ENCODE measurements at places on chromosomes 5 and 9.

DNA sequence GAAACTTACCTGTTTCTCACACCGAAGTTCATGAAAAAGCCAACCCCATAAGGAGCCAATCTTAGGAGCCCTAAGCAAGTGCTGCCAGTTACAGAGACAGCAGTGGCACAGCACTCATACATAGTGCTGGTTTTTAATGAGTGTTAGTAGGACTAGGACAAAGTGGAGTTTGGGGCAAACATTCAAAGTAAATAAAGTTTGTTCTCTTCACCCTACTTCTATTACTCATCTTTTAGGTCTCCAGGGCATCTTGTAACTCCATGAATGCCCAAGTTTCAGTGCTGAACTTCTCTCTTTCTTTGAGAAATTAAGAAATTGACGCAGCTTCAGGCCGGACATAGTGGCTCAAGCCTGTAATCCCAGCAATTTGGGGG lies 584.7 kb downstream of the EBF1 start:
- no peak for DNase-seq

- DNase-seq = peak; percentile 35
These were observed 76.8 kb downstream of the PIK3R1 start for GRCh38 chr5:68292316-68292715.

DNA sequence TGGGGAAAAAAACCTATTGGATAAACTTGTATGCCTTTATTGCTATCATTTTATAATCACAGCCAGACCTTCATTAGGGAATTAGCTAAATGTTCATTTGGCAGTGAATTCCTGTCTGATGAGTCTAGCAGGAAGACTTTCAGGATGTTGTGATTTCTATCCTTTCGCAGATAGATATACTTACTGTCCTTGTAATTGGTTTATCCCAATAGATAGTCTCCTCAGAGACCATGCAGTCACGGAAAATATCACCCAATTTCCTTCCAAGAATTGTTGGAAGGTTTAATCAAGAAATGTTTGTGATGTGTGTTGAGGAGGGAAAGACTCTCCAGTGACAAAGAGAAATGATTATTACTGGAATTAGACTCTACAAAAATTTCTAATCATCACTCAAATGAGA lies 1937.9 kb upstream of the WWC1 start:
- no peak for DNase-seq

- DNase-seq = peak; percentile 23
These were observed 135.0 kb downstream of the STK32A start for GRCh38 chr5:147369742-147370374.

- no peak for DNase-seq
These were observed 49.0 kb downstream of the TEX10 start for GRCh38 chr9:100303747-100304146.

GRCh38 chr5:35803191-35803651 lies 53.5 kb upstream of the IL7R start:
- DNase-seq = peak; percentile 81

GRCh38 chr9:93306081-93306480 lies 122.1 kb downstream of the WNK2 start:
- no peak for DNase-seq

GRCh38 chr9:29806937-29807618 lies 2233.8 kb upstream of the C9orf72 start:
- no peak for DNase-seq

- no peak for DNase-seq
These were observed 499 bp upstream of the FOXE1 start for GRCh38 chr9:97852399-97853055.

DNA sequence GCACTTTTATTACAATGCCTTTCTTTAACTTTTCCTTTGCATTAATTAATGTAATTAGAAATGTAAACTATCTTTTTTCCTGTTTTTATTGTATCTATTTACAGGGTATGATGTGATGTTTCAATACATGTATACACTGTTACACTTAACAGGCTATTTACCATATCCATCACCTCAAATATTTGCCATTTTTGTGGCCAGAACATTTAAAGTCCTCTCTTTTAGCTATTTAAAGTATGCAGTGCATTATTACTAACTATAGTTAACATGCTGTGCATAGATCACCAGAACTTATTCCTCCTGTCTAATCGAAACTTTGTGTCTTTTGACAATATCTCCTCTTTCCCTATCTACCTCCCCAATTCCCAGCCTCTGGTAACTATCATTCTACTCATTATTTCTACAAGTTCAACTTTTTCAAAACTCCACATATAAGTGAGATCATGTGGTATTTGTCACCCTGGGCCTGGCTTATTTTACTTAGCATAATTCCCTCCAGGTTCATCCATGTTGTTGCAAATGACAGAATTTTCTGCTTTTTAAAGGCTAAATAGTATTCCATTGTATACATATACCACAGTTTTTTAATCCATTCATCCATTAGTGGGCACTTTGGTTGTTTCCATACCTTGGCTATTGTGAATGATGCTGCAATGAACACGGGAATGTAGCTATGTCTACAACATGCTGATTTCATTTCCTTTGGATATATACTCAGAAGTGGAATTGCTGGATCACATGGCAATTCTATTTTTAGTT lies 32.8 kb downstream of the OR2K2 start:
- no peak for DNase-seq

DNA sequence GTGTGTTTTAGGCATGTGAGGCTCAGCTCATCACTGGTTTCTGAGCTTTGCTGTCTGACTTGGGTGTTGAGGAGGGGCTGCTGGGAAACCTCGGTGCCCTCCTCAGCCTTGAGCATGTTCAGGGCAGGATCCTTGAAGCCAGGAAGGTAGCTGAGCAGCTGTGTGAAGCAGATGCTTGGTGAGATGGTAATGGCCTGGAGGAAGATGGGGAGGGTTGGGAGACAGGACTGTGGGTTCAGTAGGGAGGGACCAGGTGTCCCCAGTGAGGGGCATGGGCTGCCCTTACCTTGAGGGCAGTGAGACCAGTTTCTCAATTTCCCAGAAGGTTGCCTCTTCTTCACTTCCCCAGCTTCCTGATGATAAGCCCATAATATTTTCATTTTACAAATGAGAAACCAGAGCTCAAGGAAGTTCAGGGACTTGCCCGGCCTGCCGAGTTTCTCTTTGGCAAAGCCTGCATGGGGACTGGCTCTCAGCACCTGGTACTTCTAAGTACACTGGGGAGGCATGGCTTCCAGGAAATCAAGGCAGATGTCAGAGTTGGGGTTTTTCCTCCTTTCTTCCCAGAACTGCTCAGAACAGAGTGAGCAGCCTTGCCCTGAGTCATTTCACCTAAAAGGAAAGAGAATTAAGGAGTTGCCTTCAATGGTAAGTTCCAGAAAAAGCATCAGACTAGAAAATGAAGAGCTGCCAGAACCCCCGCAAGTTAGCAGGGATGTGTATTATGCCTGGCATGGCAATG lies 225.7 kb downstream of the MAST4 start:
- no peak for DNase-seq

DNA sequence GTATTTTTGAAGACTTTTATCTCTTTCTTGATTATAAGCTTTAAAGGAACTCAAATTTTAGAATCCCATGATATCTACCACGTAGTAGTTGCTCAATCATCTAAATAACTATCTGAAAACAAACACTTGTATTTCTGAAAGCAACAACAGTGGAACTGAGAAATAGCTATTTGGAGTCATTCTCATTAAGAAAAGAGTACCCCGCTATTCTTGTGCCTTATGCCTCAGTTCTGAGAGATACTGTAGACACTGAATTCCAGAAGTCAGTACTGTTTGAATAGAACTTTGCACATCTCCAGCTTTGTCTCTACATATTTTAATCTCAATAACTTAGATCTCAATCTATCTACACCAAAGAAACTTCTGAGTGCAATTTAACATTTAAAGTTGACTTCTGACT lies 11.4 kb downstream of the CHD1 start:
- no peak for DNase-seq

- DNase-seq = no peak
These were observed 193.9 kb downstream of the SEC61B start for GRCh38 chr9:99416007-99416406.

GRCh38 chr5:50807661-50808060 lies 141.2 kb downstream of the PARP8 start:
- peak; percentile 65 for DNase-seq

DNA sequence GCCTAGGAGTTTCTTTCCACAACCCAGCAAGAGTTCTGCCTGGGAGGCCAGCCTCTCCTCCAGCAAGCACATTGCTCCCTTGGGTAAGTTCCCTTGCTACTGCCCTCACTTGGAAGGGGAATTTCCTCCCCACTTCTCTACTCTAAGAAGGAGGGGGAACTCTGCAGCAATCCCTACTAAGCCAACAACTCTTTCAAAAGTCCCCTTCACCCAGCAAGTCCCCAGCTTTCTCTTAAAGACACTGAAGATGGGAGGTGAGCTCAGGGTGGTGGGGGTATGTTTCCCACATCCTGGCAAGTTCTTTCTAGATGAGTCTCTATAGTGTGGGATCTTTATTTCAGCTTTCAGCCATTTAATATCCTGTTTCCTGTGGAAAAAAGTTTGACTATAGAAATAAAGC lies 49.0 kb downstream of the PDE8B start:
- DNase-seq = no peak

GRCh38 chr5:125655156-125655555 lies 768.1 kb upstream of the GRAMD2B start:
- DNase-seq = no peak

- peak; percentile 19 for DNase-seq
These were observed 47.8 kb downstream of the LOX start for GRCh38 chr5:122030251-122030650.

GRCh38 chr9:26669701-26670670 lies 222.6 kb downstream of the CAAP1 start:
- no peak for DNase-seq

GRCh38 chr5:148687427-148687826 lies 33.1 kb upstream of the HTR4 start:
- no peak for DNase-seq

DNA sequence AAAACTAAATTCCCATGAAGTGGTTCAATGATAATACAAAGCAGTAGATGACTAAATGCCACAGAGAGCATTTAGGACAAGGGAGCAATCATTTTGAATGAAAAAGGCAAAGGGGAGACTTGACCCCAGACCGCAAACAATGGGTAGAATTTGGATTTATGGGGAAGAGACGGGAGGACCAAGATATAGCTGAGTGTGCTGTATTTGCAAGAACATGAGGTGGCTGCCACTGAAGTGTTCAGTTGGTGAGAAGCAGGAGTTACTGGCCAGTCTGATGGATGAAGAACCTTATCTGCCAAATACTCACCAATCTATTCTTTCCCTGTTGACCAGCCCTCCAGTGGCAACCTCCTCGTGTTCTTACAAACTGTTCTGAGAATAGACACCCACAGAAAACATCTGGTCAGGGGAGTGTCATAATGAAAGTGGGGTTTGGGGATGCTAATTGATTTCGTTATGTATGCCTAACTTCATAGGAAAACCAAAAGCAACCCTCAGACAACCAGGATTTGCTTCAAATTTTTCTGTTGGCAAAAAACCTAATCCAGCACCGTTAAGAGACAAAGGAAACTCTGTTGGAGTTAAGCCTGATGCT lies 19.8 kb downstream of the TDRD7 start:
- no peak for DNase-seq

DNA sequence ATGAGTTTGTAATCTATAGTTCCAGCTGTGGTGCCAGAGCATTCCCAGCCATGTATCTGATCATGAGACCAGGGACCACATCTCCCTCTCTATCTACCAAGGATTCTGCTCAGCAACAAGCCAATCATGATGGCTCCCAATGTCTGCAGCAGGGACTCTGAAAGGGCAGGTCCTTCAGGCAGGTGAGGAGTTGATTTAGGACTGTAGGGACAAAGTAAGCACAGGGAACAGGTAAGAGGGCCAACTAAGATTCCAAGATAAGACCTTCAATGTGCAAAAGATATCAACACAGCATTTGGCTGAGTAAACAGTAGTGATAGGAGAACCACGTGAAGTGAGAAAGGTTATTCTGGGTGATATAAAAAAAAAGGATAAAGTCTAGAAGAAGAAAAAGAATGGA lies 8.5 kb downstream of the XPA start:
- DNase-seq = no peak

DNA sequence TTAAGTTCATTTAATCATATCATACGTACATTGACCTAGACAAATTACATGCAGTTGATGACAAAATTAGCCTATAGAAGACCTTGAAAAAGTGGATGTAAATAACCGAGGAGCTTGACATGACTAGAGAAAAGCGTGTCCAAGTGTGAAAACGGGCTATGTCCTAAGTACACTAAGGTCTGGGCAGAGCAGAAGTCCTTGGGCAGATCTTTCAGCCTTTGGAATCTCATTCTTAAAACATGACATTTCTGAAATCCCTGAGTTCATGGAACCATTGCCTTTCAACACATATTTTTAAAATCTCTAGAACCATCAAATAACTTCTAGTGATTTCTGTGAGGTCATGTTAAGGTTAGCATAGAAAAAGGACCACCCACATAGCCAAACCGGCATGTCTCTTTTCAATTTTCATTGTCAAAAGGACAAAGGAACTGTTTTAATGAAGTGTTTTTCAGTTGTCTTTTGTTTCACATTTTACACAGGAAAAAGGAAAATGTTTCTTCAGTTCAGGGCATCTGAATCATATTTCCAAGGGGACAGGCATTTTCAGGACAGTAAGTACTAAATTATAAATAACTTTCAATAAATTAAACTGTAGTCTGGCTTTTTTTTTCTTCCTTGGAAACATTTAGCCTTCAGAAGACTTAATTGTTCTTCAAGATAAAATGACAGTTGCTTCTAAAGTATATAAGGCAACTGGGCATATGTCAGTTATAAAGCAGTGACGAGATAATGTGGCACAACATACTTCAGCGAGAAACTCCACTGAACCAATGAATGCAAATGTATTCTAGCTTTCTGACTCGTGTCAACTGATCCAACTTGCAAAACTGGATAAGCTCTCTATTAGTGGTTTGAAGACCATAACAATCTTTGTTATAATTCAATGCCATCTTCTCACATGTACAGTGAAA lies 416.8 kb downstream of the NFIB start:
- no peak for DNase-seq

DNA sequence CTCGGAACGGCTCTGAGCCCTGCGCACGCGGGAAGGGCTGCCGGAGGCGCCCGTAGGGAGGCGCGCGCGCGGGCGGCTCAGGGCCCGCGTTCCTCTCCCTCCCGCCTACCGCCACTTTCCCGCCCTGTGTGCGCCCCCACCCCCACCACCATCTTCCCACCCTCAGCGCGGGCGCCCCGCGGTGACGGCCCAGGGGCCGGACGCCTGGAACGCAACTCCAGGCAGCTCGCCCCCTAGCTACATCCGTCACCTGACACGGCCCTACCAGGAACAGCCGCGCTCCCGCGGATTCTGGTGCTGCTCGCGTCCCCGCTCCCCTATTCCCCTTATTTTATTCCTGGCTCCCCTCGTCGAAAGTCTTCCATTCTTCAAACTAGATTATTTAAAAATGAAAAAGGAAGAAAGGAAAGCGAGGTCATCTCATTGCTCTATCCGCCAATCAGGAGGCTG lies at the start of gene CDKN2B-AS1:
Gene CDKN2B-AS1, plus strand, starts transcription at position 236 of the 450 bp plus-strand sequence.
- DNase-seq = peak; percentile 84

Measured in myocyte (in vitro differentiated cells).